Iris pigment epithelial cell (primary cell): ENCODE measurements at places on chromosomes 12 and 14.

DNA sequence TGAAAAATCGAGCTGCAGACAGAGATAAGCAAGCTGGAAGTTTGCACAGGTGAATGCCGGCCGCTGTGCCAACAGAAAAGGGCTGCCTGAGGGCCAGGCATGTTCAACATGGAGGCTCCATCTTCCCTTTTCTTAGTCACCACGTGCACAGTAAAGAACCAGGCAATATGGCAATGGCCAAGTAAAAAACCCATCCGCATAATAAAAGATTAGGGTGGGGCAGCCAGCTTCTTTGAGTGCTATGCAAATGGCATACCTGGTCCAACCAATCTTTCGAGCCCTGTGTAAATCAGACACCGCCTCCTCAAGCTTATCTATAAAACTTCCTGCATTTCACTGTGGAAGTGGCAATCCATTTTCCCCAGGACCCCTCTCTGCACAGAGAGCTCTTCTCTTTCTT is 16.7 kb downstream of the PNP start:
- no peak for DNase-seq

GRCh38 chr12:12839873-12840579 is 26.9 kb downstream of the DDX47 start:
- peak; percentile 86 for DNase-seq

DNA sequence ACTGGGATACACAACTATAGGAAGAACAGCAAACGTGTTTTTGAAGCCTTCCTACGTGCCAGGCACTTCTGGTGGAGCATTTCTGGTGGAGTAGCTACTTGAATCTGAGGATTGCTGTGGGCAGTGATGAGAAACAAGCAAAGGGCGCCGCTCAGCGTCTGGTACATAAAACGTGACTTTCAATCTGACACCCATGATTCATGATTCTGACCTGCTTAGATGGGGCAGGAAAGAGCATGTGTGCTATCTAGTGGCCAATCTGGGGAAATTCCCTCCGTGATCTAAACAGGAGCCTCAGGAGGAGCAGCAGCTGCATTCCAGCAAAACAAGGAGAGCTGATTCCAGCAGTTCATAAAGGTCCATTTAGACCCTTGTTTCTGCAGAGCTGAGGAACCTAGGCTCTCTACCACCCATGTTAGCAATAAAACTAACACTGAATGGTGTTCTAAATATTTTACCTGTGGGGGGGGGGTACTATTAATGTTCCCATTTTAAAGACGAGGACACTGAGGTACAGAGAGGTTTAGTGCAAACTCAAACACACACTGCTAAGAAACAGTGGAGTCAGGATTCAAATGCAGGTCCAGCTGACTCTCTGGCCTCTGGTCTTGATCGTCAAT is 37.8 kb downstream of the PAH start:
- DNase-seq = peak; percentile 67

GRCh38 chr12:28248555-28249145 is 58.4 kb downstream of the CCDC91 start:
- no peak for DNase-seq

DNA sequence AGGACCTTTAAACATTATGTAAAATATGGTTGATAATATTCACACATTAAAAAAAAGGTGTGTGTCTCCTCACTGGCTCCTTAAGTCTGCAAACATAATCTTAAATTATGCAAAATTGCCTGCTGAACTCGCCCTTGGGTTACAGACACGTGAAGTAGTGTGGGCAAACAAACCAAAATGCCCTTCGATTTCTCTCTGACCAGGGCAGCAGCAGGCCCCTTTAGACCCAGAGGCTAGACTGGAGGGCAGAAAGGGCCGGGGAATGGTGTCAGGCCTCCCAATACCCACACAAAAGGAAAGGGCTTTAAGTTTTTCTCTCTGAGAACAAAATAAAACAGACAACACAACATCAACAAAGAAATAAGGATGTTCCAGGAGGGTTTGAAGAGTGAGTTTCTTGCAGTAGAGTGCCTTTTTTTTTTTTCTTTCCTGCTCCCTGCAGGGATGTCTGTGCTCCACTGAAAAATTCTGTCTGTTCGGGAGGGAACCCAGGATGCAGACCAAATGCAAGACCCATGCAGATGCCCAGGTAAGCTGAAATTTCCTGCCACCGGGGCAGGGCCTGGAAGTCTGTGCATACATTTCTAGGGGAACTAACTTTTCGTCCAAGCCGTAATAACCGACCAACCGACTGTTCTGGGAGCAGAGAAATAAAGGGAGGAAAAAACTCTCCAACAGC is 1.7 kb downstream of the TBX3 start:
- no peak for DNase-seq

DNA sequence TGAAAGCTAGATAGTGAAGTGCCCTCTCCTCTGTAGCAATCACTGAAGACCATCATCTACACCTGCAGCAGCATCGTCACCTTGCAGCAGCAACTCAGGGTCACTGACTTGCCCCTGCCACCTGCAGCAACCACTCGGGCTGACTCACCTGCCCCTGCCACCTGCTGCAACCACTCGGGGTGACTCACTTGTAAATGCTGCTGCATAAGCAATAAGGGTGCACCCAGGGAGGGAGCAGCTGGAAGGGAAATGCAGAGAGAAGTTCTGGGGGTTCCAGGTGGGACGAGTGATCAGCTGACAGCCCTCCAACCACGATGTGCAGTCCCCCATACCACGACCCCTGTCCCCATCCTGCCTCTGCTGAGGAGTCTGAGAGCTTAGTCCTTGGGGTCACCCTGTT is 357.1 kb upstream of the SFSWAP start:
- DNase-seq = no peak

DNA sequence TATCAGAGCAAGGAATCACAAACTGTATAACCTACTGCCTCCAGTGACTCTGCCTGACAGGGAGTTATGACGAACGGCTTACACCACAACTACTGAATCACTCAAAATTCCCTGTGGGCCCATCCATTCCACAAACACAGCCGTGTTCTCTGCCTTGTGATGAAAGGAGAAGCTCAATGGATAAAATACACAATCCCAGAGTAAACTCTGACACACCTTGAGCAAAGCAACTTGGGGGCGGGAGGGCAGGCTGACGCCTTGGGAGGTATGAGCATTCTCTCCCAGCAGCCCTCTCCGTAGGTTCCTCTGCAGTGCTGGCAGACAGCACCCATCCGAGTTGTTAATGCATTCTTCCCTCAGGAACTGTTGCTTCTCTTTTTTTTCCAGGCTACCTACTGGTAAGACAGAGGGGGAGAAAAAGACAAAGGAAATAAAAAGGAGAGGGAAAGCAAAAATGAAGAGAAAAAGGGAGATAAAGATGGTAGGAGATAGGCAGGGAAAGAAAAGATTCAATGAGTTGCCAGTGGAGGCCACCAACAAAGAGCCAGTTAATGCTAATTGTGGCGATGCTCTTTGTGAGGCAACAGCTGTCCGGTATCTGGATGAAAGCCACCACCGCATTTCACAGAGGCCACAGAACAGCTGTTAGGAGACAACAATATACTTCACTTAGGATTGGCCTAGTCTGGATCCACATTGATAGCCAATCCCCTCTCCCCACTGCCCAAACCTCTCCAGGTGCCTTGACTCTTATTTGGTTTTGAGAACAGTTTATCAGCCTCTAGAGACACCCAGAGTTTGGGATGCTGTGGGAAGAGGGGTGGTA is 4.7 kb upstream of the DIO2 start:
- peak; percentile 21 for DNase-seq

- peak; percentile 95 for DNase-seq
These were observed 194.0 kb downstream of the ZFP36L1 start for GRCh38 chr14:68598621-68599447.

DNA sequence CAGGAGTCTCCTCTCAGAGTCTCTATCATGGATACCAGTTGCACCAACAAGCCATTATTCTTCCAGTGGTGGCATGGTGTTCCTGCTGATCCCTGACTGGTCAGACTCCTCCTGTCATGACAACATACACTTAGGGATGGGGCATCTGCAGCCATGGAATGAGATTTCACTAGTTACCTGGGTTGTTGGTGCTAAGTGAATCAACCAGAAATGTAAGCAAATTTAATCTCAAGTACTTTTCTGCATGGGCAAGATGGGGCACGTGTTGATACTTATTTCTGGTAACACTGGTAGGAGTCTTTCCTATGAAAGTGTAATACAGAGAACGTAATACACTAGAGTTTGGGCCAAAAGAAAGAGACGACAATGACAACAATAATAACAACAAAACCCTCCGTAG is 211.5 kb upstream of the FOXN3 start:
- no peak for DNase-seq

DNA sequence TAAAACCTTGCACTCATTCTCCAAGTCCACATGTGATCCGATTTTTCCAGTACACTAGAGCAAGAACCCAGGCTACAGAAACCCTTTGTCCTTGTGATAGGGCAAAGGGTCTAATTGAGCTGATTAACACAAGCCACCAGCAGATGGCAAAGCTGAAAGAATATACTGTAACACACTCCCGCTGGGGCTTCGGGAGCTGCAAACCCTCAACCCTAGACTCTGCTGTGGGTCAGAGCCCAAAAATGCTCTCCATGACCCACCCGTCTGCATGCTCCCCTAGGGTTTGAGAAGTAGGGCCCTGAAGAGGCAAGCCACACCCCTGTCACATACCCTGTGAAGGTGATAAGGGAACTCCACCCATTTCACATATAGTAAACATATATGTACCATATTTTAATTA is 33.6 kb upstream of the PCNX1 start:
- DNase-seq = no peak

DNA sequence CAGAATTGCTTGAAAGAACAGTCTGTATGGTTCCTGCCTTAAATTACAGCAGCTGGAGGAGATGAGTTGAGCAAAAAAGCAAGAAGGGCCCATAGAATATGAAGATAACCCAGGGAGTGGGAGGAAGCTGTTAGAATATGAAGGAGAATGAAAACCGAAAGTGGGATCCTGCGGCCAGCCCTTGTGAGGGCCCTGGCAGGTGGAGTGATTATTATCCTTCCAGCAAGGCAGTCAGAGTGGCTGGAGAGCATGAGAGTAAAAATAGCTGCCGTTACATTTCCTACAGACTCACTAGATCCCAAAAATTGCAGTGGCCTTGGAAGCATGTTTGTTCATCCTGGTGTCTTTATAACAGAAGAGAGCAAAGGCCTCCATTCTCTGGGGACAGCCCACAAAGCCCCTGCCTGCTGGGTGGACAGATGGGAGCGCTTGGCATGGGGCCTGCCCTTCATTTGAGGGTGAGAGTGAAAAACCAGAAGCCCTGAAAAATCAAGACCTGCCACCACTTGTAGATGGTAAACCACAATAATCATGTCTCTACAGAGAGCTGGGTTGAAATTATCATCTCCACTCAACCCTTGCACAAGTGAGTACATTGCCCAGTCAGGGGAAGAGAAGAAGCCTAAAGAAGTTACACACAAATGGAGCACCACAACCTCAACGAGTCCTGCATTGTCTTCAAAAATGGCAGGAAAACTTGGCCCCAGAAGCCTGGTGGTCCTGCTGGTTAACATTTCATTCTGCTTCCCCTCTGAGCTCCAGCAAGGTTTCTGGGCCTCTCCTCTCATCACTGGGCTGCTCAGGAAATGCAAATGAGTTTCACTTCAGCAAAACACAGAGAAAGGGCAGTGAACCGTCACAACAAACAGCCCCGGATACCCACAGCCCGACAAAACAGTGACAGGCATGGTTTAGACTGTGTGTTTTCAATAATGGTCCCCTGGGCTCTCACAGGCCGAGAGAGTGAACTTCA is 20.5 kb downstream of the ZDHHC22 start:
- DNase-seq = no peak

DNA sequence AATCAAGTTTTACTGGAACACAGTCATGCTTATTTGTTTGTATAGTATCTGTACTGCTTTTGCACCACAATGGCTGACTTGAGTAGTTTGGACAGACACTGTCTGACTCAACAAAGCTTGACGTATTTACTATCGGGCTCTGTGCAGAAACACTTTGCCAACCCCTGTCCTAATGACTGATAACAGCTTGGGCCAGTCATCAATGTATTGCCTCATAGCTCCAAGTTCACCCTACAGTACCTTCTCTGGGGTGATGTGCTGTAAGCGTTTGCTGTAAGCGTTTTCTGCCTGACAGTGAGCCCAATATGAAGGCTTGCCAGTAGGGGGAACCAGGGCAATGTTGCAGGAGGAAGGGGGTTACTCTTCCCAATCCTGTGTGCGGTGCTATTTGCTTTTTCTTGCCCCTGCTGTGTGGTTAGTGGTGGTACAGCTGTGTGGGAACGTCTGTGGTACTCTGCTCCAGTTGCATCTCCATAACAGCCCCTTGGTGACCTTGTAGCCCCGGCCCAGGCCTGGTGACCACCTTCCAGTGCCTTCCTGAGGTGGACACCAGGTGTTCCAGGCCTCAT is 5.4 kb upstream of the CCDC177 start:
- peak; percentile 98 for DNase-seq

- DNase-seq = no peak
These were observed 24.6 kb upstream of the NUDT14 start for GRCh38 chr14:105205673-105206208.

- DNase-seq = no peak
These were observed 26.6 kb downstream of the RESF1 start for GRCh38 chr12:31985832-31986231.

GRCh38 chr12:96520767-96521166 is 31.4 kb downstream of the CFAP54 start:
- no peak for DNase-seq

DNA sequence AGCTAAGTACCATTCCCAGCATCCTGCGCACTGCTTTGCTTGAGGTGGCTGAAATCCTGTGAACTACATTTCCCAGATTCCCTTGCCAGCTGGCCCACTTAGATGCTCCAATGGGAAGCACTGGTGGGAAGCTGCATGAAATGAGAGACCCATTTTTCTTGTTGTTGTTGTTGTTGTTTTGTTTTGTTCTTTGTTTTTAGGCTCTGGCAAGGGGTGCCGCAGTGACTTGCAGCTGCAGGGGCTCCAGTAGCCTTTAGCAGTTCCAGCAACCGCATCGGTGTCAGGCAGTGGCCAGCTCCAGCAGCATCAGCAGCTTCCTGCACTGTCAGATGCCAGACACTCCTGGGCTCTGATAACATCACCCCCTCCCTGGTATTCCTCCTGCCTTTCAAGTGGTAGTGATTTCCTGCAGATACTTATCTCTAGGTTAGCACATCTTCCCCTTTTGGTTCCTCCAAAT is 8.8 kb upstream of the EGLN3 start:
- DNase-seq = no peak

GRCh38 chr14:49049711-49050110 is 536.5 kb downstream of the RPS29 start:
- no peak for DNase-seq
